ENCODE measurements at places on chromosomes 5 and 9.
A peak's percentile ranks its signal among the peaks of the same experiment; 100 is the strongest.

DNA sequence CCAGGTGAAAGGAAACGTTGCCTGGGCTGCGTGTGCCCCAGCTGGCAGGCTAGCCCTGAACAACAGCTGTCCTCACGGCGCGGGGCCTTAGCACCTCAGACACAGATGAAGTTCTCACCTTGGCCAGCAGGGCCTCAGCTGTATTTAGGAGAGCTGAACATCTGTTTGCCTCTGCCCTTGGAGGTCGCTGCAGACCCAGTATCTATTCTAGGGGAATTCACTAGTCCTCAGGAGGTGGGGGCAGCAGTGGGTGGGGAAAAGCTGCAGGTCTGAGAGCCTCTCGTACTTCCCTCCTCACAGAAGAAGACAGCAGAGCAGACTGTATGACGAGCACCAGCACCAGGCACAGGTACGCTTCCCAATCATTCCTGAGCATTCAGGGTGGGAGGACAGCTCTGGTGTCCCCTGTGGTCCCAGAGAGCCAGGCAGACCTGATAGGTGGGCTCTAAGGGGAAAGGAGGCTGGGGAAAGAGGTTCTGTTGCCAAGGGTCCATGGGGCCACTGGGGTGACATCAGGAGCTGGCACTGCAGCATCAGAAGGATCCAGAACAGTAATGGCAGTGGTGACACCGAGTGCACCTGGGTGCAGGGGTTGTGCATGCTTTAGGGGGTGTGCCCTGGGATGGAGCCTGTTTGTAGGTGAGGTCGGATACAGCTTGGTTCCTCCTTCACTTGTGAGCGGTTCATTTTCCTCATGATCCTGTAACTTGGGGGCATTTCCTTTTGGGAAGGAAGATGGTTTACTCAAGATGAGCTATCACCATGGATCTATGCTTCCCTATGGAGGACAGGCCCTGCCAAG, 13.8 kb downstream of the CD74 start:
- peak; percentile 45 for ATAC-seq

DNA sequence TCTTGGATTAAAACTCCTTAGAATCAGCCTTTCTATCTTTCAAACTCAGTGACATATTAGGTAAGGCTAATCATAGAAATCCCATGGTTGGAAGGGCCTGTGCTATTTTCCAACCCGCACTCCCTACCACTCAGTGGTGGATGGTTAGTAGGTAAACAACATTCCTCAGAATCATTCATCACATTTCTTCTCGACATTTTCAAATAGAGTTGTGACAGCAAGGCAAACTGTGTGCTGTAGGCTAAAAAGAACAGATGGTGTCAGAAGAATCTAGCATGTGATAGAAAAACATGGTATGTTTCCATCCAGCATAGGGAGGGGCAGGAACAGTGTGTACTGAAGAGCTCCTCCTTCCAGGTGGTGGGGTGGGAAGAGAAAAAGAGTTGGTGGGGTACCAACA, 227.3 kb upstream of the NMUR2 start:
- ATAC-seq, result no peak

DNA sequence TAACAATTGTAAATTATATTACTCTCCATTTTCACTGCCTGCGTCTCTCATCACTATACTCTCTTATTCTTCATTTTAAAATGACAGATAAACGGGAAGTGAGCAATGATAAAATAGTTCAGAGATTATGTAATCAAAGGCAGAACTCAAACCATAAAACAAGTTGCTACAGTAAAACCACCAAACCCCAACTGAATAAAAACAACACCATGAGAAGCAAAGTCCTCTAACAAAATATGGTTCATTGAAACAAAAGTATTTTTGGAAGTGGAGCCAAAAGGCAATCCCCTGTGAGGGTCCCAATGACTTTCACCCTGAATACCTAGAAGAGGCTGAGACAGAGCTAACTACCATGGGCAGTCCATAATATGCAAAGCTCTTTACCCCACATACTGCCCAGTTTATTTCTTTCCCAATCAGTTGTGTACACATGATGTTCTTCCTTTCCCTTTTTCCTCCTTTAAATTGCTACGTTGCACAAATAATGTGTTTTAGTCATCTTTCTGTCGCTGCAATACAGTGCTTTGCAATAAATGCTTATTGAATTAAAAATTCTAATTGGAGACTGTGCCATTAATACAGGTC, 64.0 kb upstream of the PTGER4 start:
- ATAC-seq, result peak; percentile 24

GRCh38 chr5:156974328-156974727, 11.3 kb upstream of the TIMD4 start:
- no peak for ATAC-seq

- ATAC-seq, result peak; percentile 25
These were observed 350.5 kb downstream of the SLIT3 start for GRCh38 chr5:168950241-168950951.

- ATAC-seq, result no peak
These were observed 51.4 kb downstream of the EBF1 start for GRCh38 chr5:159048298-159048697.

- ATAC-seq, result no peak
These were observed 331.9 kb downstream of the ADAMTS6 start for GRCh38 chr5:65149827-65150226.

GRCh38 chr9:5764130-5764868, 68.6 kb downstream of the ERMP1 start:
- ATAC-seq, result peak; percentile 12

DNA sequence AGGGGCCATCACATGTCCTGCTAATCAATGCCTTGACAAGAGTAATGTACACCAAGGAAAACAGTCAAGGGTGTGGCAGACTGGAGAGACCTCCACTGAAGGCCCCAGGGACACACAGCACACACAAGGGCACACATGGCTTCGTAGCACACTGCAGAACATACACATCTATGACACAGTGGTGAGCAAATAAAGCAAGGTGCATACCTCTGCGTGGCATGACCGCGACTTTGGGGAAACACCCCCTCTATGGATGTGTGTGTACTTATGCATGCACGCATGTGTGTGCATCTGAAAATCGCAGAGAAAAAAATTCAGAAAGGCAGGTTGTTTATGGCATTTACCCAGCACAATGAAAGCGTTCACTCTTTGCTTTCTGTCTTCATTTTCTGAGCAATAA, 20.5 kb downstream of the SEMA4D start:
- peak; percentile 87 for ATAC-seq

DNA sequence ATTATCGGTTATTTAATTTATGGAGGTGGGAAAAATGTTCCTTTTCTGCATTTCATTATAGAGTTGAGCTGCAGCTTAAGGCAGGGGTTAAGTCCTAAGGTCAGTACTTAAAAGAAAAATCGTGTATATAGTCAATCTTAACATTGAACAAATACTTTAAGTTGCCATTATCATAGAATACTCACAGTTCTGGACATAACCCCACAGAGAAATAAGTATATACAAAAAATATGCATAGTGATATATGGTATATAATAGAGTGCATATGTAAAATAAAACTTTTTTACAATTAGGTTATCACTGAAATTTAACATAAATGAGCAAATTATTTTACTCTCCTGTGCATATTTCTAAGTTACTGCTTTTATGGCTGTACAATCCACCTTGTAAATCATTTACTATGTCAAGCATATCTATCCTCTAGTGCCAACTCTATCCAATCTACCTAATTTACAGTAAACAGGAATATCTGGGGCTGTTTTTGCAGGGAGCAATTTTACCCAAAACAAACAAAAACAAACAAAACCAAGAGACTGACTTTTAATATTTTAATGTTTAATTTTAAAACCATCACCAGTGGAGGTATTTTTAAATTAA, 28.8 kb downstream of the TTC39B start:
- ATAC-seq, result no peak

DNA sequence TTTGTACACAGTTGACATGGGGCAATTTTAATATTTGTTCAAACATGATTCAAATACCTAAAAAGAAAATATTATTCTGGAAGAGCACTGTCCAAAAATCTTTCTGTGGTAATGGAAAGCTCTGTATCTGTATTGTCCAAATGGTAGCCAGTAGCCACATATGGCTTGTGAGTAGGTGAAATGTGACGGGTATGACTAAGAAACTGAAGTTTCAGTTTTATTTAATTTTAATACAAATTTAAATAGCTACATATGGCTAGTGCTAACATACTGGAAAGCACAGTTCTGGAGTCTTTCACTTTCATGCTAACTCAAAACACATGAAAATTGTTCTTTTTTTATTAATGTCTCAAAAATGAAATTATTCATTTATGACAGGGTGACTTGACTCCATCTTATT, 132.6 kb downstream of the PLK2 start:
- ATAC-seq, result peak; percentile 6

GRCh38 chr9:18939943-18940342, 93.1 kb downstream of the SAXO1 start:
- ATAC-seq, result no peak

GRCh38 chr5:172362755-172363154, 79.2 kb upstream of the UBTD2 start:
- ATAC-seq, result no peak

DNA sequence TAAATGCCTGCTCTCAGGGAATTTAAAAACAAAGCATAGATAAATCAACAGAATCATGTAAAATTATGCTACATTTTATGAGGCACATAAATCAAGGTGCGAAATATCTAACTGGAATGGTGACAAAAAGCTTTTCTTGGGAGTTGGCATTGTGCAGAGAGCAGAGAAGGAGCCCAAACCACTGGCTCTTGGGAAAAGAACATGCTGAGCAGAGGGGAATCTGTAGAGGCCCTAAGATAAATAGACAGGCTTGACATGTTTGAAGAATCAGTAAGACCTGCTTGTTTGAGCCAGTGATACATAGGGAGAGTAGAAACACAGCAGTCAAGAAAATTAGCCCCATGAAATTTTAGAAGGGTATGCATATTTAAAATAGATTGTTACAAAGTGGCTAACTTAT, 85.8 kb downstream of the GABRB2 start:
- no peak for ATAC-seq

GRCh38 chr9:90099262-90099963, 494.6 kb downstream of the GADD45G start:
- no peak for ATAC-seq

DNA sequence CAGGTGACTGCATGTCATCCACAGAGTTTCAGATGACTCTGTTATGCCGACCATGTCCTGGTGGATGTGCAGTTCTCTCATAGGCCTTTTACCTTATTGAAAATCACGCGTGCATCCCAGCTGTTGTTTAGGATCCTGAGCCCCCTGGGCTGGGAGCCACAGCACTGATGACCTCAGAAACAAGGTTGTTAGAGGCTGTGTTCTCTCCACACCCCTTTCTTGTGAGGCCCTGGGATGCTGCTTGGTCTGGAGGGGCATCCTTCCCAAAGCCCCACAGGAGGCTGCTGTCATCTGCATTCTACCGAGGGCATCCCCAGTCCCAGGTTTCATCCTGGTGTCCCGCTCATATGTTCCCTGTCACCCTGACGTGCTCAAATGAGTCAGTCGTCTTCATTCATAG, 76.5 kb upstream of the IRX4 start:
- ATAC-seq, result no peak

- ATAC-seq, result no peak
These were observed 148.4 kb upstream of the CLINT1 start for GRCh38 chr5:158007336-158007735.

DNA sequence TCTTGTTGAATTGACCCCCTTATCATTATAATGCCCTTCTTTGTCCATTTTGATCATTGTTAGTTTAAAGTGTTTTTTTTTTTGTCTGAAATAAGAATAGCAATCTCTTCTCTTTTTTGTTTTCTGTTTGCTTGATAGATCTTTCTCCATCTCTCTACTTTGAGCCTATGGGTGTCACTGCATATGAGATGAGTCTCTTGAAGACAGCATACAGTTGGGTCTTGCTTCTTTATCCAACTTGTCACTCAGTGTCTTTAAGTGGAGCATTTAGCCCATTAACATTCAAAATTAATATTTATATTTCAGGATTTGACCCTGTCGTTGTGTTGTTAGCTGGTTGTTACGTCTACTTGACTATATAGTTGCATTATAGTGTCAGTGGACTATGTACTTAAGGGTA, 135.4 kb downstream of the HMHB1 start:
- ATAC-seq, result no peak

- no peak for ATAC-seq
These were observed 52.3 kb downstream of the GGTA1 start for GRCh38 chr9:121447321-121447834.

DNA sequence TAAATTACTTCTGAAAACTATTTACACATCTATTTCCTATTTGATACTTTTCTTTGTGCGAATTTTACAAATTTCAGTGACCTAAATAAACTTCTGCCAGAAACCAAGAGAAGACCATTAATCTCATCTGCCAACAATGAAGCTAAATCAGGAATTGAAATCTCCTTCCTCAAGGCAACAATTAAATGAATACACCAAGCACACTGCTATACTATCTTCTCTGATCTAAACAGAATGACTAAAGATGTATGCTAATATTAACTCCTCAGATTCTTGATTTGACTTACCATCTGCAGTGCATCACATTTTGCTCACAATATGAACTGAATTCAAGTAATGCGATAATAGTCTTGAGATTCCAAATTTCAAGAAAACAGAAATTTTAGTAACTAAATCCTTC, 82.3 kb downstream of the CEP120 start:
- ATAC-seq, result no peak

GRCh38 chr9:92714787-92715487, 45.0 kb upstream of the IPPK start:
- no peak for ATAC-seq

GRCh38 chr5:22728610-22729009, 124.5 kb downstream of the CDH12 start:
- ATAC-seq, result no peak

- peak; percentile 93 for ATAC-seq
These were observed at the start of gene RPP25L for GRCh38 chr9:34611811-34612787. TSS of gene RPP25L (minus strand) at chr9:34612097. CDS start at chr9:34611296, 801 bp downstream.

DNA sequence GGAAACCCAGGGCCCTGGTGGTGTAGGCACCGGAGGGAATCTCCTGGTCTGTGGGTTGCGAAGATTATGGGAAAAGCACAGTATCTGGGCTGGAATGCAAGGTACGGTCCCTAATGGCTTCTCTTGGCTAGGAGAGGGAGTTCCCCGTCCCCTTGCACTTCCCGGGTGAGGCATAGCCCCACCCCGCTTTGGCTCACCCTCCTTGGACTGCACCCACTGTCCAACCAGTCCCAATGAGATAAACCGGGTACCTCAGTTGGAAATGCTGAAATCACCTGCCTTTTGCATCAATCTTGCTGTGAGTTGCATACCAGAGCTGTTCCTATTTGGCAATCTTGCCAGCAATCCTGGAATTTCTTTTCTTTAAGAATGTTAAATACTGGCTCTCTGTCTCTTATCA, 1429.1 kb downstream of the MAT2B start:
- ATAC-seq, result no peak

GRCh38 chr5:3862906-3863305, 267.3 kb downstream of the IRX1 start:
- no peak for ATAC-seq

- ATAC-seq, result peak; percentile 67
These were observed 53.2 kb downstream of the USP20 start for GRCh38 chr9:129888293-129889121.

DNA sequence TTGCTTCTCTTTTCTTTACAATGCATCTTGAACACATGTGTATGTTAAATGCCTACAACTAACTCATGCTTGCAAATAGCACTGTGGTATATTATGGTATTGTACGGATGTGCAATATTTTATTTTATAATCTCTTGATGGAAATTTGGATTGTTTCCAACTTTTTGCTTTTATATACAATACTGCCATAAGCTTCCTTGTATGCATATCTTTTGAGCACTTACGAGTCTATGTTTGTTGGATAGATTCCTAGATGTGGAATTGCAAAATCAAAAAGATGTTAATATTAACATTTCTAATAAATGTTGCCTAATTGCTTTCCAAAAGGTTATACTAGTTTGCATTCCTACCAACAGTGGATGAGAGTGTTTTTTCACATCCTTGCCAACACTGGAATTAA, 3.4 kb upstream of the GALNT12 start:
- no peak for ATAC-seq

GRCh38 chr5:96933764-96934707, 1.8 kb upstream of the LNPEP start:
- no peak for ATAC-seq
